ENCODE measurements at places on chromosomes 3 and 15.

DNA sequence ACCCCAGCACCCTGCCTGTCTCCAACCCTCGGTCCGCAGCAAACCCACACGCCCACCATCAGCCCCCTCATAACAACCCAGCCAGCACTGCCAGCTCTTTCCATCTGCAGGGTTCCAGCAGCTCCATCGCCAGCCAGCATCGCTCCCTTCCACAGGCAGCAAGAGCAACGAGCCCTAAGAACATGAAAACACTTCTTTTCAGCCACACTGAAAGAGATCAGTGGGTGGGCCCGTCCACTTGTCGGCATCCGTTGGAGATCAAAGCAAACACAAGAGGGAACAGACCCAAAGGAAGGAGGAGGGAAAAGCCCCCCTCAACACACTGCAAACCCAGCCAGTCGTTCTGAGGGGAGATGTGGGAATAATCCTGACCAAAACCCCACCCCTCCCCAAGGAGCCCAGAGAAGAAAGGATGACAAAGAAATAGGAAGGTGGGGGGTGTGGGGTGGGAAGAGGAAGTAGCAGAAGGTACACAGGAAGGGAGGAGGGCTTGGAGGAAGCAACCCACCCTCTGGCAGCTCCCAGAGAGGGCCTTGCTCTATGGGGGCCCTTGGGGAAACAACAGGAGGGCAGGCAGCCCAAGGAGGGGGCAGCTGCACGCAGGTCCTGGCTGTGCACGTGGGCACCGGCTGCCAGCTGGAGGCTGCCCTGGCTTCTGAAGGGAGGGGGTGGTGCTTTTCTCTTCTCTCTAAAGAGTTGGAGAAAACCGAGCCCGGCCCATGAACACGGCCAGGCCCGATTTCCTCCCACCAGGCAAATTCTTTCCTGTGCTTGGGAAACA is 473.6 kb upstream of the PROK2 start:
- no peak for DNase-seq

- DNase-seq = no peak
These were observed 614.4 kb upstream of the NR2F2 start for GRCh38 chr15:95715906-95716656.

- no peak for DNase-seq
These were observed 37.3 kb downstream of the BSN start for GRCh38 chr3:49591615-49592014.

DNA sequence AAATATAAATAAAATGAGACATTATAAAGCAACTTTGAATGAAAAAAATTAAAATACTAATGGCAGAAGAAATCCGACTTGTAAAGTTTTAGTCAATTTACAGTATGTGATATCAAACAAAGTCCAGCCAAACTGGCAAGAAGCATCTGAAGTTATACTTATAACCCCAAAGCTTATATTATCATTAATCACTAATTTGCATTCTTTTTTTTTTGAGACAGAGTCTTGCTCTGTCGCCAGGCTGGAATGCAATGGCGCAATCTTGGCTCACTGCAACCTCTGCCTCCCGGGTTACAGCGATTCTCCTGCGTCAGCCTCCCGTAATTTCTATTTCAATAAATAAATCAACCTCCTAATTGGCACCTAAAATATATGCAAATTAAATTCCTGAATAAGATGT is 80.1 kb downstream of the AQR start:
- DNase-seq = no peak

- peak; percentile 43 for DNase-seq
These were observed at the start of gene KIF7 for GRCh38 chr15:89654847-89655805. KIF7 (minus strand) TSS chr15:89655467; CDS start chr15:89652930, 2,537 bp downstream.

DNA sequence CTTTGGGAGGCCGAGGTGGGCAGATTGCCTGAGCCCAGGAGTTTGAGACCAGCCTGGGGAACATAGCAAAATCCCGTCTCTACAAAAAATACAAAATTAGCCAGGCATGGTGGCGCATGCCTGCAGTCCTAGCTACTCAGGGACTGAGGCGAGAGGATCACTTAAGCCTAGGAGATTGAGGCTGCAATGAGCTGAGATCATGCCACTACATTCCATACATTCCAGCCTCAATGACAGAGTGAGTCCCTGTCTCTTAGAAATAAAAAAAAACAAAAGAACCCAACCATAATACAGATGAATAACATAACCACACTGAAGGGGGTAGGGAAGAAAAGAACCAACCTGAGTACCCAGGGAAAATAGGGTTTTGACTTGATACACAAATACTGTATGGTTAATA is 19.7 kb upstream of the CGNL1 start:
- no peak for DNase-seq

GRCh38 chr15:34366271-34367065 is 528 bp downstream of the LPCAT4 start:
- DNase-seq = peak; percentile 72

DNA sequence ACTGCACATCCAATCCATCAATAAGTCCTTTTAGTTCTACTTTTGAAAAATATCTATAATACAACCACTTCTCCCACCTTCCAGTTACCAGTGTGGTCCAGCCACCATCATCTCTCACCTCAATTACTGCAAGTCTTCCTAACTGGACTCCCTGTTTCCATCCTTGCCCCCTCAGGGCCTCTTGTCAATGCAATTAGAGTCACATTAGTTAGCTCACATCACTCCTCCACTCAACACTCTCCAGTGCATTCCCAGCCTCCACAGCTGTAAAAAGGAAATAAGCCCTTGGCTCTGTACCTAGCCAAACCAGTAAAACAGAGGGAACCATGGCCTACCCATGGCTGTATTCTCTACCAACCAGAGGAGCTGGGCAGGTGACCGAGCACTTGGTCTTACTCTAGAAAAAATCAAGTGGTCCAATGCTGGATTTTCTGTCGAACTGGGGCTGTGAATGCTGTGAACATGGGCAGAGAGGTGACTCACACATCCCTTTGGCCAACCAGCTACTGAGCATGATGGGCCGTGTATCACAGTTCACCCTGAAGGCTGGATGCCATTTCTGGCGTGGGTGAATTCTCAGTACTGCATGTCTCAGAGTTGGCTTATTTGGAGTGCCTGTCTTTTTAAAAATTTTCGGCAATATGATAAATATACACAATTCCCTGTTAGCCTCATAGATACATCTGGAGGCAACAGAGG is 62.5 kb upstream of the C15orf61 start:
- DNase-seq = no peak

DNA sequence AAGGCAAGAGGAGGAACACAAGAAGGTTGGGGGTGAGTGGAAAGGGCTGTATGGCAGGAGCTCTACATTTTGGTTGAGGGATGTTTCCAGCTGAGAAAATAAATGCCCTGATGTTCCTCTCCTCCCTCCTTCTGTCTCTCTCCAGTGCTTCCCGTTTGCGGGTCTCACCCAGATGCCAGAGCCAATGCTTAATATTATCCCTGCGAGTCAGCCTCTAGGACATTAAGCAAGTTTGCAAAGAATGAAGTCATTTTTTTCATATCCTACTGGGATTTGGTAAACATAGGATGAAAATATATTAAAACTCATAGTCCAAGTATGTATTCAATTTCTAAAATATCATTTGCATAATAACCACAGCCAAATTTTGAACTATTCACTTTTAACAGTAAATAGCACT is 295.9 kb downstream of the CADM2 start:
- no peak for DNase-seq

DNA sequence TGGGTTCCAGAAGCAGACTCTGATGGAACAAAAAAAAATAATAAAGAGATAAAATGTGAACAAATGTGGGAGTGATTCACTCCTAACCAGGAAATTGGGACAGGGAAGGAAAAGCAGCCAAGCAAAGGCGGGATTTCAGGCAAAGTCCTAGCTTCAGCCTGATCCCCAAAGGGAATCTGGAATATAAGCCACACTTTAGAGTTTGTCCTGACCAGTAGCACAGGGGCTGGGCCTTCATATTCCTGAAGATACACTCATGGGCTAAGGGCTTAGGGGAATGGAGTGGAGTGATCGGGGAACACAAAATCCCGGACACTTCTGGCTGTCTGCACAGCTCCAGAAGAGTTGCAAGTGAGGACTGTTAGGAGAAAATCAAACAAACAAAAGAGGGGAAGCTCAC is 135.0 kb upstream of the COL8A1 start:
- DNase-seq = peak; percentile 50

- no peak for DNase-seq
These were observed 535.1 kb downstream of the SOX2 start for GRCh38 chr3:182246870-182247269.

GRCh38 chr3:45208586-45208985 is 17.5 kb downstream of the TMEM158 start:
- DNase-seq = no peak

DNA sequence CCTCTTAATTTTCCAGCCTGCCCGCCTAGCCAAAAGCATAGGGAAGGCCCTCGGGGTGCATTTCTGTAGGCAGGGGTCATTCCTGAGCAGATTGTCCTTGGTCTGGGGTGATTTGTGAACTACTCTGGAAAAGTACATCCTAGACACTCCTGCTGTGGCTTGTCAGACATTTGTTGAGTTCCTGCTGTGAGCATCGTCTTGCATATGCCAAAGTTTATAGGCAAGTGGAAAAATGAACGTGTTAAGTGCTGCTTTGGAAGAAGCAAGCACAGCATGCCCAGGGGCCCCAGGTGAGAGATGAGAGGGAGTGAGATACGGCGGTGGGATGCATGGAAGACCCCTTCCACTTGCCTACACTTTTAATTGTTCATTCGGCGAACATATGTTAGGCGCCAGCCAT is 237.7 kb upstream of the ST8SIA2 start:
- DNase-seq = no peak

- DNase-seq = no peak
These were observed 12.8 kb upstream of the ACAN start for GRCh38 chr15:88790486-88790885.

GRCh38 chr3:98532709-98533571 is 1.2 kb downstream of the GPR15 start:
- no peak for DNase-seq

DNA sequence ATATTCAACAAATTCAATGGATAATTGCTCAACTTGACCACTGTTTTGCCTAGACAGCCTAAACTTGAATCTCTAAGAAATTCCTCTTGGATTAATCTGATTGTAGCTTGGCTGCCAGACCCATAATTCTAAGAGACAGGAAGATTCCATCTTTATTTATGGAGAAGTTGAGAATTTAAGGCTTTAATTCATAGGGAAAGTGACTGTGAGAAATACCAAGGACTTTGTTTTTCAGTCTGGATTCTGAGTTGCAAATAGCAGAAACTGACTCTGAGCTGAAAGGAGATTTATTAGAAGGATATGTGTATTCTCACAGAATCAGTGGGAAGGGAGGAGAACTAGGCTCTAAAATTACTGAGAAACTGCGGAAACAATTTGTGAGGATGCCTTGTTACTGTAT is 195.7 kb downstream of the OXSM start:
- DNase-seq = no peak

DNA sequence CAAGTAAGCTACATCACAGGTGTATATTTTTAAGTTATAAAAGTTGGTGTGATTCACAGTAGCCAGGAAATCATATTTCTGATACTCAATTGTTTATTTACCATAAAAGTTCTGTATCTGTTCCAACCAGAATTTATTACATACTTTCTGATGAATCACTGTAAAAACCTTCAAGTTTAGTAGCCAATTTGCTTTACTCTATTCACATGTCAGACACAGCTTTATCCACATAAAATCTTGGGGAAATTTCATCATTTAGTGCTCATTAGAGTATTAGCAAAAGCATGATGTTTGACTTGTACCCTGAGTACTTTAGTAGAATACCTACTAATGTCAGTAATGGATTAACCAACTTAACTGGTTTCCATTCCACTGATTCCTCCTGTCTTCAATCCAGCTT is 249.8 kb downstream of the POLQ start:
- no peak for DNase-seq

- no peak for DNase-seq
These were observed 11.7 kb downstream of the EDEM1 start for GRCh38 chr3:5198986-5199731.

GRCh38 chr15:42082823-42083604 is 11.3 kb downstream of the PLA2G4D start:
- no peak for DNase-seq

DNA sequence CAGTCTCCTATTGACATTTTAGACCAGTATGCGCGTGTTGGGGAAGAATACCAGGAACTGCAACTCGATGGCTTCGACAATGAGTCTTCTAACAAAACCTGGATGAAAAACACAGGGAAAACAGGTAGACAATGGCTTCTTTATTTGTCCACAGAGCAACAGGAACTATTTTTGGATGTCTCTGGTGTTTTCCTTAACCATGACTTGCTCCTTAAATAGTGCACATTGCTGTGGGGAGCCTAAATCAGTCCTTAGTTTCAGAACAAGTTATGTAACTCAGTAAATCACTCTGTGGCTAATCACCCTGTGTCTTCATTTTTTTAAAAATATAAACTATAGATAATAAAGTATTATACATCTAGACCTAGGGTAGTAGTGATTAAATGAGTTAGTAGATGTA is 383.7 kb downstream of the FEZF2 start:
- DNase-seq = no peak

DNA sequence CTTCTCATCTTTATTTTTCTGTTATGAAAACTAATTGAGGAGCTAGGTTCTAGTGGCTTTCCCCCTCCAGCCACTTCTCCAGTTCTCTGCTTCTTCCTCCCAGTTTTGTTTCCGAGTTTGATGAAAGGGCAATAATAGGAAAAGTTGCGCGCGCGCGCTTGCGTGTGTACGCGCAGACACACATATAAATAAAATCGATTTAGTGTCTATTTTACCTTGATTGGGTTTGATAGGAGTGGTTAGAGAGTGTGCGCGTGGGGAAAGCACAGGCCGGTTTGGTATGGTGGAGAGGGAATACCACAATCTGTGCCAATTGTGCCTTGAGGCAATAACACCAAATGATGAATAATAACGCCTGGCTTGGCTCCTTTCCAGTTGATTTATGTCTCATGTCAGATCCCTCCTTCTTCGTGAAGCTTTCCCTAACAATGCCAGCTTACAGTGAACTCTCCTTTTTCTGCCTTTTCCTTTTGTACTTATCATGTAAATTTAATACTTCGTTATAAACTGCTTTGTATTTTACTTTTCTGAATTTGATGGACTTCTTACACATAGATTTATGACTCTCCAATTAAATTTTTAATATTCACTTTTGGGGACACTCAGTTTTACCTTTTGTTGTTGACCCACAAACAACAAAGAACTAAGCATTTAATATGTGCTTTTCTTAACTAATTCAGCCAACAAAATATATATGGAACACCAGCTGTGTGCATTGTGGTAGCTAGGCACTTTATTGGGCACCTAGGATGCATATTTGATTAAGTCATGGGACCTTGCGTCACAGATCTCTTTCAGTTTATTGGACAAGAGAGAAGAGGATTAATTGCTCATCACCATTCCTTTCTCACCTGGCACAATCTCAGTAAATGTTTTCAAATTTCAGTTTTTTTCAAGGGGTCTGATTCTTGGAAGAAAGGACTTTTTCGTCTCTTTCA is 1.7 kb downstream of the TIPARP start:
- peak; percentile 39 for DNase-seq

DNA sequence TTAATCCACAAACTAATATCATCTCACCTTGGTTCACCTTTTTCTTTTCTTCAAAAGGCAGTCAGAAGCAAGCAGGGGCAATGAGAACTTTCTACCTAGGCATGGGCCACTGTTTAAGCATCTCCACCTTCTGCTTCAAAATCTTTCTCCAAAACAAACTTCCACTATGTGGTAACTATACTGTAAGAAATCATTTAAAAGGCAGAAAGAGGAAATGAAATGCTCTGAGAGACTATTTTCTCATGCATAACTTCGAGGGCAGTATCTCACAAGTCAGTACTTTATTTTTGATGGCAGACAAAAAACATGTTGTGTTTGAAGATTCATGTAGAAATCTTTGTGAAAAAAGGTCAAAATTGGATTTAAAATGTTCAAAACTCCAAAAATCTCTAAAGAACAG is 419.7 kb downstream of the ZBTB20 start:
- DNase-seq = no peak

GRCh38 chr3:10817506-10817905 is 1.5 kb downstream of the SLC6A11 start:
- DNase-seq = no peak

Data from H4 (cell line).